Fibroblast of skin of right quadriceps (primary cell): ENCODE measurements at places on chromosomes 5 and 9.

- DNase-seq = peak; percentile 46
These were observed 211.6 kb downstream of the MAST4 start for GRCh38 chr5:66807743-66808142.

DNA sequence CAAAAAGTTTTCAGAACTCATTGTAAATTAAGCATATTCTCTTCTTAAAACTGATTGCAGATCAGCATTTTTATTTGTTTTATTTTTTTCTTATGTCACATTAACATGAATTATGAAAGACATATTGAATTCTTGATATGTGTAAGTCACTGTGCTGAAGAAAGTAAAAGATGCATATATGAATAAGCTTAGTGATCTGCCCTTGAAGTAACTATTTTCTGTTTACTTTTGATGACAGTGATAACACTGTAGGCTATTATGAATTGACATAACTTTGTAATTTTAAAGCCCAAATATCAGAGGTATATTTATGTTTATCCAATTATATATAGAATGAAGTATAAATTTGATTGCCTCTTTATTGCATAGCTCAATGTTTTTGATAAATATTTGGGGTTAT is 8.8 kb downstream of the PRR16 start:
- DNase-seq = no peak

GRCh38 chr5:3704661-3705060 is 109.0 kb downstream of the IRX1 start:
- no peak for DNase-seq

- DNase-seq = peak; percentile 0
These were observed 826 bp upstream of the PRDM9 start for GRCh38 chr5:23506329-23507236.

- no peak for DNase-seq
These were observed 13.6 kb downstream of the MTMR12 start for GRCh38 chr5:32299059-32299677.

DNA sequence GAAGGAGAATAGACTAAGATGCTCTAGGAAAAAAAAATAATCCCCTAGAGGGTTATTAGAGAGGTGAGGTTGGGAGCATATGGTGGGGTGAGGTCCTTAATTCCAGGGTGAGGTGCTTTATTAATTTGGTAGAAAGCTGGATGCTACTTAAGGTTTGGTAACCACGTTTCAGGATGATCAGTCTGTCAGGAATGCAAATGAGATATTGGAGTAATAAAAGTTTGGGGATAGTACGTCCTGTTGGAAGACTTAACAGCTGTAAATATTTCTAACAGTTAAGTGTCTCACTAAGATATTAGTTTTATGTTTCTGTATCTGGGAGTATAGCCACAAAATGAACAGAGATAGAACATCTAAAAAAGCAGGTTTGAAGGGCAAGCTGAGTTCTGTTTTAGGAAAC is 578.9 kb downstream of the CETN3 start:
- peak; percentile 61 for DNase-seq

GRCh38 chr9:93664549-93665120 is 88.3 kb downstream of the PHF2 start:
- DNase-seq = no peak
